Hematopoietic multipotent progenitor cell (in vitro differentiated cells): ENCODE measurements at places on chromosomes 7 and 10. TPM values are rescaled to one million over a fixed set of nuclear protein-coding genes. Genes with fewer than 3 reads are reported as not detected.

GRCh38 chr10:109027534-109028185 lies 895.7 kb downstream of the XPNPEP1 start:
- no peak for DNase-seq

The OPALIN gene
- under 0.01 TPM for total RNA-seq

DNA sequence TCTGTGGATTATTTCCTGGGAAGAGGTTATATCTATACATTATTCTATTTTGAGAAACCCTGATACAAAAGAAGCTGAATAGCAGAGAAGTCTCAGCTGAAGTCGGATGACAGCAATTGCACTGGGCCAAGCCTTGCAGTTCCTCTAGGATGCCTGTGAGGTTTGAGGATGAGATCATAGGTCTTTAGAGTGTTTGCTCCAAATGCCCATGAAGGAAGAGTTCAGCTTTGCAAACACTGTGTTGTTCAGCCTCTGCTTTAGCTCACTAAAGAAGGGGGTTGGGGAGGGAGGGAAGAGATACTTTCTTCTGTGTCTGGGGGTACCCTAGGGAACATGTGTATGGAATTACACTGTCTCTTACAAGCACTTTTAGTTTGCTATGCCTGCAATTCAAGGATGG lies 282.5 kb upstream of the NRP1 start:
- DNase-seq: no peak

- no peak for DNase-seq
Measured at GRCh38 chr10:49534670-49535381, 4.1 kb downstream of the ERCC6 start.

DNA sequence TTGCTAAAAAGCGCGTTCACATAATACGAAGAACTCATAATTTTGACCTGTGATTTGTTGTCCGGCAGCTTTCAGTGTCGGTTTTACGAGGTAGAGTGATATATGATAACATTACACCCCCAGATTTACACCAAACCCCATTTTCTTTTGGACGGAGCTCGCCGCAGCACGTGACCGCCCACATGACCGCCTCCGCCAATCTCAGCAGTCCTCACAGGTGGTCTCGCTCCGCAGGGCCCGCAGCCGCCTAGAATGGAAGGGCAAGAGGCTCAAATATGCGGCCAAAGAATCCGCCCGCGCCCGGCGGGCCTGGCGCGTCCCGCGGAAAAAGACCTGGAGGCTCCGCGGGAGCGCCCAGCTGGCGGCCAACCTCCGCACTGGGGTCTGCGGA lies at the start of gene HOXA7:
Gene HOXA7, minus strand, starts transcription at position 168 of the 391 bp plus-strand sequence. Its CDS starts 130 bp downstream, at position 38.
- peak; percentile 87 for DNase-seq

DNA sequence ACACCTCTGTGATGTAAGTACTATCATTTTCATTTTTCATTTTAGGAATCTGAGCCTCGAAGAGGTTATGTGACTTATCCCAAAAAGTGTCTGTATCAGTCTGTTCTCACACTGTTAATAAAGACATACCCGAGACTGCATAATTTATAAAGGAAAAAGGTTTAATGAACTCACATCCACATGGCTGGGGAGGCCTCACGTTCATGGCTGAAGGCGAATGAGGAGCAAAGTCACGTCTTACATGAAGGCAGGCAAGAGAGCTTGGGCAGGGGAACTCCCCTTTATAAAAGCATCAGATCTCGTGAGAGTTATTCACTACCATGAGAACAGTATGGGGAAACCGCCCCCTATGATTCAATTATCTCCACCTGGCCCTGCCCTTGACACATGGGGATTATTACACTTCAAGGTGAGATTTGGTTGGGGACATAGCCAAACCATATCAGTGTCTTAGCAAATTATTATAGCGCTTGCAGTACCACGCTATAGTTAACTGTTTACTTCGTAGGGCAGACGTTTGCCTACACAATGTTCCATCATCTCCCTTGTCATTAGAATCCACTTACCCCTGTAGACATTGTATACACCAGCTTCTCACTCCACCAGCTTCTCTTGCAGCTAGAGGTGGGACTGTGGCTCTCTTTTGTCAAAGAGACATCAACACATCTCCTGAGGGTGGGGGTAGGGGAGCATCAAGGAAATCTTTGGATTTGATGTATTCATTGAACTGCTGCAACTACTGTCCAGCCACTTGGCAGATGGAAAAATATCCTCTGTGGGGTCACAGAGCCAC lies 15.4 kb upstream of the NMT2 start:
- DNase-seq: no peak

- DNase-seq: no peak
Measured at GRCh38 chr10:23656735-23657134, 217.9 kb downstream of the OTUD1 start.

DNA sequence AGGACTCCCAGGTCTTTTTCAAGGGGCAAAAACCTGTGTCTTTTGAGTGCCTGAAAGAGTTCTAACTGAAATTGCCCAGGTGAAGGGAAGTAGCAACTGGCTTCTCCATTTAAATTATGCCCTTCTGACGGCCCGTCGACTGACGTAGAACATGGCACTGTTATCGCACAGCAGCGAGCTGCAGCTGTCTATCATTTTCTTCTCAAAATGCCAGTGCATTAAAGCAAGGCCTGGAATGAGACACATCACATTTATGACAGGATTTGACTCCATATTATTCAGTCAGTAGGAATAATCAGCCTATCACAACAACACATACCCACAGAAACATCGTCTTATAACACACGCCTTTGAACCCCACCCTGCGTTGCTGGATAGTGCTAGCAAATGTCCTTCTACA lies 69.7 kb downstream of the CELF2 start:
- DNase-seq: no peak
